Astrocyte (in vitro differentiated cells and primary cell): ENCODE measurements at places on chromosomes 4 and X.
A peak's percentile ranks its signal among the peaks of the same experiment; 100 is the strongest.

DNA sequence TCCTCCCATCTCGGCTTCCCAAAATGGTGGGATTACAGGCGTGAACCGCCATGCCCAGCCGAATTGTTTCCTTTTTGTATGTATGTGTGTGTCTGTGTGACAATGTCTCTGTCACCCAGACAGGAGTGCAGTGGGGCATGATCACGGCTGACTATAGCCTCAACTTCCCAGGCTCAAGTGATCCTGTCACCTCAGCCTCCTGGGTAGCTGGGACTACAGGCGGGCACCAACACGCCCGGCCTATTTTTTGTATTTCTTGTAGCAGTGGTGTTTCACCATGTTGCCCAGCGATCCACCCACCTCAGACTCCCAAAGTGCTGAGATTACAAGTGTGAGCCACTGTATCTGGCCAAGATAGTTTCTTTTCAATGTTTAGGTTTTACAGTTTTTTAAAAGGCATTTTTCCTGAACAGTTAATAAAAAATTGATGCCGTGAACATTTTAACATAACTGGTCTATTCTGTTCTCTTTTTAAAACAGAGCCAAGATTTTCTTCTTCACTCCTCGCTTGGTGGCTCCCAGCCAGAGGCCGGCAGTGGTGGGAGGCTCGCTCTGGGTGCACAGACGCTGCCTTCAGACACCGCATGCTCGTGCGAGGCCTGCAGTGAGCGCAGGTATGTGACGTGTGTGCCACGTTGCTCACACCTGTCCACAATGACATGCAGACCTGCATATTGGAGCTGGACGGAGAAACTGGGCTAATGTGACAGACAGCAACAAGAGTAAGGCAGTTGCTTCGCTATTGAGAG lies 88.5 kb downstream of the FAM193A start:
- no peak for DNase-seq

DNA sequence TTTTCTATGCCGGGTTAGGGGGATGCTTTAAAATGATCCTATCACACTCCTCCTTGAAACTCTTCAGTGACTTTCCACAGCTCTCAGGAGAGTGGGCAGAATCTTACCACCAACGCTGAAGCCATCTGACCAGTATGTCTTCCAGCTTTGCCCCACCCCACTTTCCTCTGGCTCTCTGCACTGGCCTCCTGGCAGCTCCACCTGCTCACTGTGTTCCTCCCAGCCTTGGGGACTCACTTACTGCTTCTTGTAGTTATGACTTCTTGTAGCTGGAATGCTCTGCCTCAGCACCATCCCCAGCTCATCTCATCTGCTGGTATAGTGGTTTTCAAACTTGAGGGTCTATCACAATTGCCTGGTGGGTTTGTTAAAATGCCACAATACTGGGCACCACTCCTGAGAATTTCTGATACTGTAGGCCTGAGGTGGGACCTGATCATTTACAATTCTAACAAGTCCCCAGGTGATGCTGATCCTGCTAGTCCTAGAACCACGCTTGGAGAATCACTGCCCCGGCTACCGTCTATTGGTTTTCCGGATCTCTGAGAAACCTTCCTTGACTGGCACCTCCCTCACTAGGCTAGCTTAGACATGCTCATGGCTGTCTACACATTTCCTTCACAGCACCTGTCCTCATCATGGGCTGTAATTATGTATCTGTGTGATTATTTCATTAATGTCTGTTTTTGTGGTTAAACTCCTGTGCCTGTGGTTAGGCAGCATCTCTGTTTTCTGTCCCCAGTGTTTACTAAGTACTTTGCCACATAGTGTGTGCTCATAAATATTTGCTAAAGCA lies 152.2 kb downstream of the MGST2 start:
- DNase-seq: no peak

DNA sequence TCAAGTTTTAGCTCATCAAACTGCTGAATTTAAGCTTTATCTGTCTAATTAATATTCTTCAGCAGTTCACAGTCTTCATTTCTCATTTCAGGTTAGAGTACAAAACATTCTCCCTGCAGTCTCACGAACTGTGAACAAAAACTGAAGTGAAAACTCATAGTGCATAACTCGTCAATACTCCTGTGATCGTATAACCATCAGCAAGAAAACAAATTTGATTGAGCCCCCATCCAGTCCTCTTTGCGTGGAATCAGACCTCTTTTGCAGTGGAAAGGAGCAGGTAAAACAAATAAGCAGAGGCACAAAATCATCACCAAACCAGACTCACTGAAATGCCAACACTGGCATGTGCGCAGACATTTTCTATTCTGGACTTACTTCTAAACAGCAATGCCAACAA lies 12.7 kb downstream of the ADAM29 start:
- no peak for DNase-seq

DNA sequence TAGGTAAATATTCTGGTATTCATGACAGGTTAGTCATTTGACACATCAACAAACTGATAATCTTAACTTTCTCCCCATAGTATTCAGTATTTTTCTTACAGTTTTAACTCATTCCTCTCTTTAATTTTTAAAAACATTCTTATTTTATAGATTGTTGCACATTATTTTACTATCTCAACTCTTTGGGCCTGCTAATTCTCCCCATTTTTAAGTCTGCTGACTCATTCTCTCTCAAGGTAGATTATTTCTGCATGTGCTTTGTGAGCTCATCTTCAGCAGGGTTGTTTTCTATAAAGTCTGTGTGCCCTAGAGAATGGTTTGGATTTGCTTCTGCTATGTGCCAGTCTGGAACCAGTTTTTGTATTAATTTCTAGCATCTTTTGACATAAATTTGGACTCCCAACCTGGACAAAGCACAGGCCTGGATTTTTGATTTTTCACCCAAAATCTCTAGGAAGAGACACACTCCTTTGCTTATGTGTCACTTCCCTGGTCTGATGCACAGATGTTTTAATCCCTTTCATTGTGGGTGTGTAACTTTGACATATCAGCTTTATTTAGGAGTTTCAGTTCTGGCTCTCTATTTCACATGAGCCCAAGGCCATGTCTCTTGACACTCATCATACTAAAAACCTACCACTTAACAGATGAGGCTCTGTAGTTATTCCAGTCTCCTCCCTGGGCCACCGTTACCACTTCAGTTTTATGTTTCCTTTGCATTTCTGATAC lies 194.3 kb upstream of the PGRMC2 start:
- DNase-seq: no peak

DNA sequence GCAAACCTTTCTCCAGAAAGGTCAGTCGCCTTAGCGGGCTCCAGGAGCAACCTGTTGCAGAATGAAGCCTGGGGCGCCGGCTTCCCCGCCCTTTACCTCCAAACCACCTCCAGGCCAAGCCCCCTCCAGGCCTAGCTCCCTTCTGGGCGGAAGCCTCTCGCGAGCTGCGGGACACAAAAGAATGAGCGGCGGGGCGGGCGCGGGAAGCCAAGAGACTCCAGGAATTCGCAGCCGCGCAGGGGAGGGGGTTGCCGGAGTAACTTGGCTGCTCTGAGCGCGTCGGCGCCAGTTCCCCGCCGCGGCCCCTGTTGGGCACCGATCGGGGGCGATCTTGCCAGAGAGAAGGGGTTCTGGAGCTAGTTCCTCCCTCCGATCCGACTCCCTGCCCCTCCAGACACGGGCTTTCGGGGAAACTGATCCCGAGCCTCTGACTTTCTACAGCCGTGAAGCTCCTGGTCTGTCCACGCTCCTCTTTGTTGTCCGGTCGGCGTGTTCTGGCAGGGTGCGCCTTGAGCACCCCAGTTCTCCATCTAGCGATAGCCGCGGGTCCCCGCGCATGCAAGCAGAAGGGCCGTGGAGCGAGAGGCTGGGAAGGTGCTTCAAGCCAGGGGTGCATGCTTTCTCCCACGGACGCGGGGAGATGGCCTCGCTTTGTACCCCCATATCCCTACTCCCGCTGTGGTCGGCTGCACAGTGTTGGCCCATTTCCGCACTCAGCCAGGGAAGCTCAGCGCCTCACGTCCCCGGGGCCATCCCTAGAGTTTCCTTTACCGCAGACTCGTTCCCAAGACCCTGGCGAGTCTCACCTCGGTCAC lies 1.2 kb downstream of the PROM1 start:
- peak; percentile 27 for DNase-seq

GRCh38 chr4:8290701-8290970 lies 21.1 kb downstream of the HTRA3 start:
- DNase-seq: no peak
